ENCODE measurements at places on chromosomes 7 and 10.

DNA sequence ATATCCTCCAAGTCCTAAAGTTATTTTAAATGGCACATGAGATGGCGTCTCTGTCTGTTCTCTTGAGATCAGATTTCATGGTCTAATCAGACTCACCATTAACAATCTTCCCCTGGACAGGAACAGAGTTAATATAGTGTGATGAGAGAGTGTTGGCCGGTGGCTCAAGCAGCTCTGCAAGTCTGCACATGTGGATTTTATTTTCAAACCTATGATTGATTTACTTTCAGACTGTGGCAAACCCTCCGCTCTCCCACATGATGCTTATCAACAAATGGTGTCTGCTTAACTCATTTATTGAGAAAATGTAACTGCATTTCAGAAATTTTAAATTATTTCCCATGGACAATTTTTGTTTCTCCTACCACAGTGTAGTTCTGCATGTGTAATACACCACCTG lies 46.5 kb upstream of the HGF start:
- no peak for DNase-seq

GRCh38 chr7:25307624-25308023 lies 79.3 kb upstream of the NPVF start:
- no peak for DNase-seq

GRCh38 chr7:101935521-101936141 lies 118.2 kb downstream of the CUX1 start:
- DNase-seq = no peak

DNA sequence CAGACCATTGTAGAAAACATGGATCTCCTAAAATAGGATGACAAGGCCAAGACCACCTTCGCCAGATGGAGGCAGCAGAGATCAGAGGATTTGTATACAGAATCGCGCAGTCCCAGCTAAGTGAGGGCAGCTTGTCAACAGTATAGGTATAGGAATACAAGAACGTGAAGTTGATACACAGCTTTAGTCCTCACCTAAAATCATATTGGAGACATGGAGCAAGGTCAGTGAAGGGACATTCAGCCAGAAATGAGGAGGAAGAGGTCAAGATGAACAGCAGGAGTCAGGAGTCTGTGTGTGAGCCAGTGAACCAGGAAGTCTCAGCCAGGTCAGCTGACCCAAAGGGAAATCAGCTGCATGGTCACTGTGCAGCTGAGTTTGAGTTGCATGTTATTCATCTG lies 263.4 kb upstream of the PRKCQ start:
- no peak for DNase-seq

- peak; percentile 68 for DNase-seq
Observed at GRCh38 chr10:74150204-74150989, at the start of gene AP3M1. Gene AP3M1 (minus strand): TSS chr10:74150828. CDS start chr10:74138379, 12,449 bp downstream.

- peak; percentile 7 for DNase-seq
Observed at GRCh38 chr10:17425584-17426262, 28.7 kb downstream of the ST8SIA6 start.

DNA sequence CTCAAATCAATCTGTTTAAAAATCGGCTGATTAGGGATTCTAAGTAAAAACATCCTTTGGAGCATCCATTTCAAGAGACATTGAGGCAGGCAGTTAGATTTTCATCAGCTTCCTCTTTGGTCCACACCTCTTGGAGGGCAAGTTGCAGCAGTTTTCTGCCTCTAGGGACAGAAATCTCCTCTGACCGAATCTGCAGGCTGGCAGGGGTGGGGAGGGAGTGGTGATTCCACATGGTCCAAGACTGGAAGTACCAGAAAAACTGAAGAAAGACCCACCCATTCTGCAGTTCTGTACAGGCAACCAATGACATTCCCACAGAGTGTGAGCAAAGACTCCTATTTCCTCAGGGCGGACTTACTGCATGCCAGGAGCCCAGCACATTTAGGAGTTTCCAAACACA lies 29.0 kb downstream of the FGFBP3 start:
- DNase-seq = no peak

- DNase-seq = no peak
Observed at GRCh38 chr10:53579773-53580172, 807.2 kb upstream of the MBL2 start.

- DNase-seq = no peak
Observed at GRCh38 chr7:84196084-84196503, 1.5 kb upstream of the SEMA3A start.

DNA sequence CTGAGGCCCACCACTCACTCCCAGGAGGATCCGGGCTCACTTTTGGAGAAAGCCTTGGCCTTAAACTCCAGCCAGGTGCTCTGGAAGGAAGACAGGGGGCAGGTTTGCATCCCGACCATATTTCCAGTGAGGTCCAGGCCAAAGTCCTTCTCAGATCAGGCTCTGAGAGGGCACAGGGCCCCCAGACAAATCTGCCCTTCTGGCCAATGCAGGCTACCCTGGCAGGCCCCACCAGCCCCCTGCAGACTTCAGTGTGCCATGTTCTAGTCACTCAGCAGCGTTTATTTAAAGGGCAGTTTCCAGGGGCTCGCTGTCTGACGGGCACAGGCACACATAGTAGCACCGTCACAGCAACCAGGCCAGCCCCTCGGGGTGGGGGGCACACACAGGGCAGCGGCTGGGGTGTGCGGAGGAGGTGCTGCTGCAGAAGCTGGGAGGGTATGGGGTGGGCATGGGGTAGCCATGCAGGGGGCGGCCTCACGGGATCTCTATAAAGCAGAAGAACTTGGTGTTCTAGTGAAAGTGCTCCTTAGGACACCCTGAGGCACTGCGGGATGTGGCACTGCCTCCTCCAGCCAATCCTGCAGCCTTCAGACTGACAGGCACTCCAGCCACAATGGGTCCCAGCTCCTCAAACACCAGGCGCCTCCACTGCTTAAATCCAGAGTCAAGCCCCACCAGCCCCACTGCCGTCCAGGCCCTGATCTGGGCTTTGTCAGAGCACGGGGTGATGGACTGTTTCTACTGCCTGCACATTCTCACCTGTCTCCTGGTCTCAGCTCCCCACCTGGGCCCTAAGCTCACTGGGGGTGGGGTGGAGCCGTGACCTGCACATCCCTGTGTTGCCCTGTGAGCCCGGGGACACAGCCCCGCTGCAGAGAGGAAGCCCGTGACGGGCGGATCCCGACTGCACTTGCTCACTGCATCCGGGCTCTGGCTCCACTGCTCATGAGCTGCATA lies 9.6 kb upstream of the PYROXD2 start:
- DNase-seq = no peak

- DNase-seq = no peak
Observed at GRCh38 chr7:29499932-29500331, 63.7 kb upstream of the PRR15 start.

- no peak for DNase-seq
Observed at GRCh38 chr7:38524786-38525185, 106.4 kb downstream of the AMPH start.

DNA sequence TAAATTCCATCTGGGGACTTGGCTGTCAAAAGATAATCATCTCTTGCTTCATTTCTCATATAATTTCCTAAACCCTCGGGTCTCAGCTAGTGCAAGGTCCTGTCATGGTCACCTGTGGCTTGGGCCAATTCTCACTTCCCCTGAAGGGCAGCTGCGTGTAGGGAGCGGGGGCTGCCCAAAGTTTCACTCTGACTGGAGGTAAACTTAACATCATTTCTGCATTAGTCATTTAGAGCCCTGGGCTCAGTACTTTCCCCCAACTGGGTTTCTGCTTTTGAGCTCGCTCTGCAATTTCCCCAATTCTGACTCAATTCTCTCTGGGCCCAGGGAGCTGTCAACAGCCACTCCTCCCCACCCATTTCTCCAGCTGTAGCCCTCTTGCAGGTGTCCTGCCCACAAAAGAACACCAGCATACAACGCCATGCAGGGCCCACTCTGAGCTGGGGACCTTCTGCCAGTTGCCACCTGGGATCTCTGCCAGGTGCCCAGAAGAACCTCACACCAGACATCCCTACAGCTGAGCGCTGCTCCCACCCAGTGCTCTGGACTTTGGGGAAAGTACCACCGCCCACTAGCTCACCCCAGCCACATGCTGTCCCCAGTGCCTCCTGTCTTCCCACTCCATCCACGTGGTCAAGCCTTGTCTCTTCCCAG lies 37.9 kb downstream of the VOPP1 start:
- peak; percentile 10 for DNase-seq

DNA sequence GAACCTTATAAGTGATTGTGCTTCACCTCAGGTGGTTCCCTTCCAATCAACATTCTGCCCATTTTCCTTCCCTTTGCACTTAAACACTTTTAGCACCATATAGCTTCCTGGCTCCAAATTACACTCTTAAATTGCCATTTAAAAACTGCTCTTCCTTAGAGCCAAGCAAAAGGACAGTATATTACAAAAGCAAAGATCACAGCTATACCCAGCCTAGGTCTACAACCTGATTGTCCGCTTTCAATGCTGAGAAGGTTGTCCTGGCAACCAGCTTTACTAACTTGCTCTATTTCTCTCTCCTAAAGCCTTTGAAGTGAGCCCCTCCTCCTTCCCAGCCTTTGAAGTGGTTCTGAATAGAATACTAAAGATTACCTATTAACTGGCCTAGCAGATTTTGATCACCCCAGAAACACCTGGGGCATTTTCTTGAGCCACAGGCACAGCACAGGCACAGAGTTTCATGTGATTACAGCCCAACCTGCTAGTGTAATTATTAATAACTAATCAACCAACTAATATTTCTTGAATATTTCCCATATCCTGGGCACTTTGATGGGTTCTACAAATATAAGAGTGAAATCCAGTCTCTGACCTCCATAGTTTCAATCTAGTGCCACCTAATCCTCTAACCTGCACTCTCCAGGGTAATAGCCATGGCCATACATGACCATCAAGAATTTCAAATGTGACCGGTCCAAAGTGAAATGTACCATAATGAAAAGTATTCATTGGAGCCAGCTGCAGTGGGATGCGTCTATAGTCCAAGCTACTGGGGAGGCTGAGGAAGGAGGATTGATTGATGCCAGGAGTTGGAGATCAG lies 63.6 kb upstream of the TRIM24 start:
- no peak for DNase-seq

DNA sequence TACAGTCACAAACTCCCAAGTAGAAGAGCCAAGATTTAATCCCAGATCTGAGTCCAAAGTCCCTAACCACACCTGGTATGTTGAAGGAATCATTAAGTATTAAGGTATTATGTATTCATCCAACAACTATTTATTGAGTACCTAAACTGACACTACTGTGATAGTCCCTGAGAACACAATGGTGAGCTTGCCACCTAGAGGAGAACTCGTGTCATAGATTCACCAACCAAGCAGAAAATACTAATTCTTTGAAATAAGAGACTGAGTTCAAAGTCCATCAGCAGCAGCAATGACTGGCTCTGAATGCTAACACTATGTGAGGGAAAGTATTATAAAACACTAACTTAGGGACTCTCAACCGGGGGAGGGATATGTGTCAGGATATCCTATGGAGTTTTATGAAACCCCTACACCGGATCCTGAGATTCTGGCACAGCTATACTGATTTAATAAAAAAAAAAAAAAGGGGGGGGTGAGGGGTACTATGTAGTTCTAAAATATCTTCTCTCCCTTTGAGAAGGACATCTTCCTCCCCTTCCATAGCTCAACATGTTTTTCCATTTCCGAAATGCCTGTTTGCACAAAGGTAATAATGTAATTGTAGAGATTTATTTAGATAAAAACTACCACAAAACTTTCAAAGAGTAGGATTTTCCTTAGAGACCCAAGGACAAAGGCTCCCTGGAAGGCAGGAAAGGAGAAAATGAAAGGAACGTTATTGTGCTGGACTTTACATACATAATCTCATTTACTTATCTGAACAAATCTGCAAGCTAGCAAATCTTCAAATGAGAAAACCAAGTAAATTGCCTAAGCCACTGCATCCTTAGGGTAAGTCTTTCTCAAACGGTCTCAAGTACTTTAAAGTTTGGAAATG lies 1.6 kb downstream of the NCOA4 start:
- DNase-seq = no peak

GRCh38 chr7:117116211-117116610 lies 162.9 kb downstream of the ST7 start:
- DNase-seq = no peak

GRCh38 chr10:61628875-61629513 lies 33.7 kb upstream of the CABCOCO1 start:
- no peak for DNase-seq

- no peak for DNase-seq
Observed at GRCh38 chr7:102934239-102934638, 21.4 kb downstream of the LRRC17 start.

GRCh38 chr7:1678081-1678543 lies 8.0 kb downstream of the ELFN1 start:
- no peak for DNase-seq

DNA sequence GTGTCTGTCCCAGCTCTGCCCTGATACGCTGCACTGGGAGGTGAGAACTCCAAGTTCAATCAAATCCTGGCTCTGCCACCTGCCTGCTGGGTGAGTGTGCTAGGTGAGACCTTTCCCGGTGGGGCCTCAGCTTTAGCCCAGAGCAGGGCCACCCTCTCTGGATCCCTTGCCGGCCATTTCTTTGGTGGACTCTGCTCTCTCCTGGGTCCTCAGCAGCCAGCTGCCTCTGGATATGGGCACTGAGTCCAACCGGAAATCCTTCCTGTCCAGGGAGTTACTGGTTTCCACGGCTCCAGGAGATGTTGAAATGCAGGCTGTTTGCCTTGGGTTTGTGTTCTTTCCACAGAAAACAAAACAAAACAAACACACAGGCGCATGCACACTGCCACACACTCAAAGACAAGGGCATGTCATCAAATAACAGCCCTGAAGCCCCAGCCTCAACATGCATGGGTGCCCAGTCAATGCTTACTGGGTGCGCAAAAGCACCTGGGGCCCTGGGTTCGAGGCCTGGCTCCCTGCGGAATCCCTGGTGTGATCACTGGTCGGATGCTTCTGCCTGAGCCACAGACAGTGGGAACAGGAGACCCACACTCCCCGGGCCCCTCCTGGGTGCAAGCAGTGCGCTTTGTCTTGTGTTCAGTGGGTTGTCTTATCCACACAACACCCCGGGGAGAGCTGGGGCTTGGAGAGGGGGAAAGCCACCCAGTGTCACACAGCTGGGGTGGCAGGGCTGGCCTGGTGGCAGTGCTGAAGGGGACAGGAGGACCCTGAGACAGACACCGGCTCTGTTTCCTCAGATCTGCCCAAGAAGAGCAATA lies 33.1 kb downstream of the PPIF start:
- no peak for DNase-seq

DNA sequence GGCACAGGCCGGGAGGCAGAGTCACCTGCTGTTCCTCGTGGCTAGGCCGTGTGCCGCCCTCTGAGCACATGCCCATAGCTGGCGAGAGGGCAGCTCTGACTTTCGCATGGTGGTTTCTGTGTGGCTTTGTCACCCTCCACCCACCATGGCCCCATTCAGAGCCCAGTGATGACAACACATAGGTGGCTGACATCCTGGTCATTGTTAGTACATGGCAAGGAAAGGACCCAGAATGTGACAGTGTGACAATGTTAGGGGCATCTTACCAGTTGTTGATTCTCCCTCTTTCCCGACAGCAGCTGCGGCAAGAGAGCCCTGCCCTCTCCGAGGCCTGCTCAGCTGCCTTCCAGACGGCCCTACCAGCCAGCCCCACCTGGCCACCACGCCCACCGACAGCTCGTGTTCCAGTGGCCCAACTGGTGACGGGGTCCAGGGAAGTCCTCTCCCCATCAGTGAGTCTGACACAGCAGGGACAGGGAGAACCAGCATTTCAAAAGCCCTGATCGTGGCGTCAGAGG lies 52.2 kb downstream of the ZNF467 start:
- DNase-seq = no peak
